ENCODE measurements at places on chromosomes 7 and 10.

DNA sequence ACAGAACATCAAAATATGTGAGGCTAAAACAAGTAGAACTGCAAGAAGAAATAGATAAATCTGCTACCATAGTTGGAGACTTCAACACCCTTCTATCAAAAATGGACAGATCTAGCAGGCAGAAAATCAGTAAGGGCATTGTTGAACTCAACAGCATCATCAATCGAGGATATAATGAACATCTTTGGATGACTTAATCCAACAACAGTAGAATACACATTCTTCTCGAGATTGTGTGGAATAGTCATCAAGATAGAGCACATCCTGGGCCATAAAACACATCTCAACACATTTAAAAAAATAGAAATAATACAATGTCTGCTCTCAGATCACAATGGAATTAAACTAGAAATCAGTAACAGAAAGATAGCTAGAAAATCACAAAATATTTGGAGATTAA lies 9.9 kb downstream of the IGFBP1 start:
- no peaks in the 10 kb centered on the region for H3K36me3 ChIP-seq
- no peak for DNase-seq
- H3K4me3 ChIP-seq: no peak overlapping the region
- H3K27ac ChIP-seq: no peak overlapping the region
- no peaks in the 10 kb centered on the region for H3K4me1 ChIP-seq

DNA sequence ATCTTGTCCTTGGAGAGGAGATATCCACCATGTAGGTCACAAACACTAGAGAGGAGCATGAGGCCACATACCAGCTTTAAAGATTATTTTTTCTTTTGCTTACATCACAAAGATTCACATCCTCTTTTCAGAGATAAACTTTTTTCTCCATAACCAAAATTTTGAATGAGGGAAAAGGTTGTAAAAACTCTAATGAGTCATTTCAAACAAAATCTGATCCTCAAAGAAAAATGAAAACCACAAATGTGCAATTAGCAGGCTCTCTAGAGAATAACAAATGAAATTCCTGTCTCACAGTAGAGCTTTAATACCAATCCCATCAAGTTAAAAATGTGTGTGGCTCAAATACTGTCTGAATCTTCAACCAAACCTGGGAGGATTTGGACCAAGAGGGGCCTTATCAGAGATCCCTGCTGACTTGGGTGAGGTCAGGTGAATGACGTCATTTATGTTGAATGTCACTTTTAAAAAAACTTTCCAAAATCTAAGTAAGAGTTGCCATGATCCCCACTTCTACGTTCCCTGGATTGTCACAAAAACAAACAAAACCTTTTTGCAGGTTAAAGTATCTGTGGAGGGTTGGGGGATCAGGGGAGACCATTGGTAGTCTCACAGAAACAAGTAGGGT lies 261.5 kb upstream of the NPSR1 start:
- H3K27ac ChIP-seq: no peak overlapping the region
- H3K4me1 ChIP-seq: no peaks in the 10 kb centered on the region
- no peak for DNase-seq
- H3K36me3 ChIP-seq: no peaks in the 10 kb centered on the region
- H3K27me3 ChIP-seq: no peaks in the 10 kb centered on the region

DNA sequence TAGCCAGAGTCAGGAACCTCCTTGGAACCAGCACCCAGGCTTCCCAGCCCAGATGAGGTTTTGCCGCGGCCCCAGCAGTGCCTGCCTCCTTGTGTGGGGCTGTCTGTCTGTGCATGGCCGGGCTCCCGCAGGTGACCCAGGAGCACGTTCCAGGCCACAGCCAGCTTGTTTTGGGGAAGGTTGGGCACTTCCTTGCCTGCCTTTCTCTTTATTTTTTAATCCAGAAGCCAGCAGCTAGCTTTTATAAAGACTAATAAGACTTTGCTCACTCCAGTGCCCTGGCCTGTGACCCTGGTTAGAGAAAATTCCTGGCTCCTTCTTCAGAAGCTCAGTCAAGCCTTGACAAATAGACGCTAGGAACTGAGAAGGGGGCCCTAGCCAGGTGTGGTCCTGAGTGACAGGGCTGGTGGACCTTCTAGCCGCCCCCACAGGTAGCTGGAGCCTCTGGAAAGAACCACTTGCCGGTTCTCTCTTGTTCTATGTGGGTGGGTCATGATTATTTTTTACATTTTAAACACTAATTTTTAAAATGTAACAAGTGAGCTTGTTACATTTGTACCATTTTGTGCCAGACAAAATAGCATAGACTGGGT lies 837 bp downstream of the SLC29A3 start:
- no peak for DNase-seq
- H3K4me3 ChIP-seq: peak overlapping the region; percentile 96

DNA sequence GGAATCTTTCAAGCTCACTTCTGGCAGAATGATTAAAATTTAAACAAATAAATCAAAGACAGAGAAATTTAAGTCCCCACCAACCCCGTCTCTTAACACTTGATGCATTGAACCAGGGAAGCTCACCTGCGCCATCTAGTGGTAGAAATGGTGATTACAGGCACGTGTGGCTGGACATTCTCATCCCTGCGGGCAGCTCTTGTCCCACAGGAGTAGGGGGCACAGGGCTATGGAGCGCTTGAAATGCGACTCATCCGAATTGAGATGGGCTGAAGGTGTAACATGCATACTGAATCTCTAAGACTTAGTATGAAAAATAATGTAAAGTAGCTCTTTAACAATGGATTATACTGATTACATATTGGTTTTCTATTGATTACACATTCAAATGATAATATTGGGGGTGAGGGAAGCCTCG lies 24.8 kb upstream of the SLIT1 start:
- no peak overlapping the region for H3K27ac ChIP-seq
- H3K36me3 ChIP-seq: no peaks in the 10 kb centered on the region
- peaks cover 7% of the 10 kb centered on the region for H3K27me3 ChIP-seq
